ENCODE measurements at places on chromosomes 2 and 18.

GRCh38 chr2:39851651-39852110 lies 72.6 kb upstream of the THUMPD2 start:
- no peak overlapping the region for H3K4me3 ChIP-seq
- no peak for DNase-seq
- H3K4me1 ChIP-seq, result no peaks in the 10 kb centered on the region
- no peaks in the 10 kb centered on the region for H3K36me3 ChIP-seq
- H3K27me3 ChIP-seq, result peaks cover 20% of the 10 kb centered on the region

DNA sequence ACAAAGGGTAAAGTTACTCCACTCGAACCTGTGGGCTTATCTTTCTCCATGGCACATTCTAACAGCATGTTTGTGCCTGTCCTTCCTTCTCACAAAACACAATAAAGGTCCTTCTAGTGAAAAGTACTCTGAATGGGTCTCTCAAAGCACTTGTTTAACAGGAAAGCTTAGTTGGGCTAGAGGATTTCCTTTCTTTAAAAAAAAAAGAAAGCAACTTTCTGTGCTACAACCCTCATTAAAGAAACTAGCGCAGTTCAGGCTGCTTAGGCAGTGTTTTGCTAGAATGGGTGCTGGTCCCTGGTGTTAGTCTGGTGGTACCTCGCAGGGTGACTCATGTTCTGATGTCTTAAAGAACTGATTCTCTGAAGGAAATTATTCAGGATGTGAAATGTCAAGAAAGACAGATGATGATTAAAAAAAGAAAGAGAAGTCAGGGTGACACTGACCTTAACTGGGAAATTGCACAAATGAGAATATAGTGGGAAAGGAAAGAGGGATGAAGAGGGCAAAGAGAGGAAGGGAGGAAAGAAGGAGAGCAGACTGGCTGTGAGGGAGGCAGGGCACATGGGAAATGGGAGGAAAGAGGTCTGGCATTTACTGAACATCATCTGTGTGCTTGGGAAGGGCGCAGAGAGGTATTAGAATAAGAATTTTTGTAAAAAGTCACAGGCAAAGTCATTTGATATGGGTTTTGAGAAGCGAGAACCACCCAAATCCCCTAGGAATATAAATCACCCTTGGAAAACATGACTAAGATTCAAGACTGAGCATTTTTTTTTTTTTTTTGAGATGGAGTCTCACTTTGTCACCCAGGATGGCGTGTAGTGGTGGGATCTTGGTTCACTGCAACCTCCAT lies 74.9 kb downstream of the ATP8B1 start:
- no peaks in the 10 kb centered on the region for H3K27me3 ChIP-seq
- no peak overlapping the region for H3K27ac ChIP-seq
- H3K4me1 ChIP-seq, result no peaks in the 10 kb centered on the region
- no peak for DNase-seq
- no peaks in the 10 kb centered on the region for H3K36me3 ChIP-seq

- no peak overlapping the region for H3K4me3 ChIP-seq
- no peaks in the 10 kb centered on the region for H3K27me3 ChIP-seq
- no peak overlapping the region for H3K27ac ChIP-seq
- peaks cover 28% of the 10 kb centered on the region for H3K4me1 ChIP-seq
Observed at GRCh38 chr2:208248601-208249000, 6.3 kb downstream of the IDH1 start.

DNA sequence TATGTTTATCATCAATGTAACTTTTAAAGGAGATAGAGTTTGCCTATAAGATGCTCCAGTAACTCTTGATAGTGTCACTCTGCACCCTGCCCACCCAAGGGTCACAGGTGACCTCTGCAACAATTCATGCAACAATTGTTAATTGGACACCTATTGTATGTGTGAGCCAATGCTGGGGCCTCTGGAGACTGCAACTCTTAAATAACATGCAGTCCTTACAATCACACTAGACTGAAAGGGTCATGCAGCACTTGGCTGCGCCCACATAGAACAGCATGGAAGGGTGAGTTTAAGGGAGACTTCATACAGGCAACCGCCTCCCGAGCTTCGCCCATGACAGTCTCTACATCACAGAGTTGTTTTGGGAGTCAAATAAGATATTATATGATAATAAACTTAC lies 137.1 kb upstream of the TWIST2 start:
- no peak overlapping the region for H3K4me3 ChIP-seq
- H3K27me3 ChIP-seq, result peaks cover 8% of the 10 kb centered on the region
- DNase-seq, result no peak
- no peaks in the 10 kb centered on the region for H3K36me3 ChIP-seq
- no peaks in the 10 kb centered on the region for H3K4me1 ChIP-seq
- no peak overlapping the region for H3K27ac ChIP-seq

DNA sequence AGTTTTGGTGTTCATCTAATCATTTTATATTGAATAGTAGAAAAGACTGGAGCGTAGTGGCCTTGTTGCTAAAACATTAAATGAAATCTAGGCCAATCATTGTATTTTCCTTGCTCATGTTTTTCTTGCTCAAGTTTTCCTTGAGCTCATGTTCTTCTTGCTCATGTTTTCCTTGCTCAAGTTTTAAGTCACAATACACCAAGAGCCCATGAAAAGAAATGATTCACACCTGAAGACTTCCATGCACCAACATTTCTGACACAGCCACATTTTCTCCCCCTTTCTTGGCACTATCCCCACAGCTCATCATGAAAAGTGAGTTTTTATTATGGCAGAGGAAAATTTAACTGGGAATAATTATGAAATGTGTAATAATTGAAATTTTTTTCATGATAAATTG lies 92.0 kb downstream of the LRP1B start:
- H3K4me3 ChIP-seq, result no peak overlapping the region
- no peaks in the 10 kb centered on the region for H3K27me3 ChIP-seq
- DNase-seq, result no peak
- no peaks in the 10 kb centered on the region for H3K4me1 ChIP-seq
- H3K27ac ChIP-seq, result no peak overlapping the region

DNA sequence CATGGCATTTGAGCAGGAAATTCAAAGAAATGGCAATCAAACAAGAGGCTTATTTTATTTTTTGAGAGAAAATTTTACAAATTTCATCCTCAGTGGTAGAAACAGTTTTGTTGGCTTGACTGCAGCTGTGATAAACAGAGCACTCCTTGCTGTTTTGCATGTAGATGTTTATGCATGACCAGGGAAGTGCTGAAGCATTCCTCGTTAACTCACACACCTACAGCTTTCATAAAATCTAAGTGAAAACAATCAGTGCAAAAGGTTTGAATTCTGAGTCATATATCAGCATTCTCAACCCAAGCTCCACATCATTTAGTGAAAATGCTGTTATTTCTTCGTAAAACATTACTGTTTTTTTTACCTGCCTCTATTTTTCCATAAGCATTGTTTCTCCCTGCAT lies 146.6 kb upstream of the CCDC68 start:
- H3K36me3 ChIP-seq, result no peaks in the 10 kb centered on the region
- no peak overlapping the region for H3K4me3 ChIP-seq
- no peak for DNase-seq
- peaks cover 2% of the 10 kb centered on the region for H3K4me1 ChIP-seq
- H3K27ac ChIP-seq, result no peak overlapping the region

DNA sequence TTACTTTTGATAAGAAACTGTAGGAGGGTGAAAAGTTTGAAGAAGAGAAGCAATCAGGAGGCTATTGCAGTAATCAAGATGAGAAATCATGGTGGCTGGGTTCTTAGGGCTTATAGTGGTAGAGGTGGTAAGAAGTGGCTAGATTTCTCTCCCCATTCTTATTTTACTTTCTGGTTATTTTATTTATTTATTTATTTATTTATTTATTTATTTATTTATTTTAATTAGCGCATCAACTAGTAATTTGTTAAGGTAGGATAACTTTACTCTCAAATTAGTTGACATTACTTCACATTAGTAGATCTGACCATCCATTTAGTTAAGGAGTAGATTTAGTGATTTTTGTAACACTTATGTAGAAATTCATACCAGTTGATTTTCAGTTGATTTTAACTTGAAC lies 77.4 kb downstream of the PIK3C3 start:
- no peak overlapping the region for H3K4me3 ChIP-seq
- H3K27ac ChIP-seq, result no peak overlapping the region
- H3K36me3 ChIP-seq, result peaks cover 54% of the 10 kb centered on the region
- H3K4me1 ChIP-seq, result peaks cover 11% of the 10 kb centered on the region

Data from activated T-helper 2 cell treated with anti-CD3 and anti-CD28 coated beads, Interferon-gamma antibody, Interleukin-2, Interleukin-4, amounts not matched to agents 10 μg/mL and 5 μg/mL and 100 μg/mL, durations not matched to agents 14 hours and 24 hours and 36 hours (primary cell).